ENCODE measurements at places on chromosomes 12 and 14.
A peak's percentile ranks its signal among the peaks of the same experiment; 100 is the strongest.

GRCh38 chr14:104395276-104395675 is 184.3 kb upstream of the C14orf180 start:
- DNase-seq = no peak

DNA sequence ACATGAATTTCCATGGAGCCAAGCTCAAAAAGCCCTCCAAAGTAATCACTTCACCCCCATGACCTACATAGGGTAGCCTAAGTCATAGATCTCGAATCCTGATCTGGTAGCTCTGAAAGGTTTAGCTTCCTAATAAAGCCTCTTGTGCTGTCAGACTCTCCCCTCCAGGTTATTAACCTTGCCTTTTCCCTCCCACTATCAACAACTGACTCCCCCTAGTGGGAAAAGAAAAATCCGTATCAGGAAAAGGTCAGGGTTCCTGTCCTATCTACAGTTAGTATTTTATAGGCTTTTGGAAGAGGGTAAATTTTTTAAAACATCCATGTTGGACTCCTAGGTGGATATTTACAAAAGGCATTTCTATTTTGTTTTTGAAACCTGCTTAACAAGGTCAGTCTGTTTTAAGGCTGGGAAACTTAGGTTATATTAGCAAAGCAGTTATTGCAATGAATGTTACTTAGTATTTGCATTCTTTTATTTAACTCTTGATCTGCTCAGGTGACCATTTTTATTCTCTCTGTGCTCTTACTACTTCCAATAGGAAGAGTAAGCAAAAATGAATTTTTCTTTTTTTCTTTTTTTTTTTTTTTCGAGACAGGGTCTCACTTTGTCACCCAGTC is 8.0 kb downstream of the YY1 start:
- peak; percentile 95 for DNase-seq

- DNase-seq = no peak
Observed at GRCh38 chr12:88185988-88186387, 43.9 kb downstream of the TMTC3 start.

- no peak for DNase-seq
Observed at GRCh38 chr14:68779761-68780323, 13.0 kb downstream of the ZFP36L1 start.

- no peak for DNase-seq
Observed at GRCh38 chr12:106672314-106673025, 89.7 kb downstream of the RFX4 start.
